ENCODE measurements at places on chromosomes 4 and X.

DNA sequence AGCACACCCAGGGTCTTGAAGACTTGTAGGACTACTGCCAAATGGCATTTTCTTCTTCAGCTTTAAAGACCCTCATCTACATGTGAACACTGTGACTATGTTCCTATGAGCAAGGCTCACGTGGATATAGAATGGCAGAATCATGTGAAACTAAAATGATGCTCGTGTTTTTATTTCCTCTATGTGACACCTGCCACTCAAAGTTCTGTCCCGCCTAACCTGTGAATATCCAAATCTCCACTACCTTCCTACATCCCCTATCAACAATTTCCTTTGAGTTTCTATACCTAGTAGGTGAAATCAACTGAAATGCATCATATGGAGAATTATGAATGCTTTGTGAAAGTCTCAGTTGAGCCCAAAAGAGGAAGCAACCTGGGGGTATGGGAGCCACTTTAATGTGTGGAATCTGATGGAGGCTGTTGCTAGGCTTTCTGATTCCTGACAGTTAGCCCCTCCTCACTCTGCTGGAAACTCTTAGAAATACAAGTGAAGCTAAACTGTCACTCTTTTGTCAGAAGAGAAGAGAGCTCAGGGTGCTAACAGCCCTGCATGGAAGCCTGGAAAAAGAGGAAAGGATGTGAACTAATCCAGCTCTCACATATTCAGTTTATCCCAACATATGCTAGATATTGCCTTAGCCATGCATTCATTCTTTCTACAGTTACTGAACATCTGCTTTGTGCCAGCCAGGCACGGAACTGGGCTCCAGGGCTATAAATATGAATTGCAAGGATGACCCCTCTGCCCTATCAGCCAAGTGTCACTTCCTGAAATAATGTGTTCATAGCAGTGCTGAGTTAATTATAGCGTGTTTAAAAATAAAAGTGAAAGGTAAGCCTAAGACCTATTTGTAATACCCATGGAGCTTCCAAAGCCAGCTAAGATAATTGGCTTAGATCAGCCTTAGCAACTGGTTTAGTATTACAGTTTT, 11.0 kb downstream of the LHFPL1 start:
- no peak for DNase-seq

DNA sequence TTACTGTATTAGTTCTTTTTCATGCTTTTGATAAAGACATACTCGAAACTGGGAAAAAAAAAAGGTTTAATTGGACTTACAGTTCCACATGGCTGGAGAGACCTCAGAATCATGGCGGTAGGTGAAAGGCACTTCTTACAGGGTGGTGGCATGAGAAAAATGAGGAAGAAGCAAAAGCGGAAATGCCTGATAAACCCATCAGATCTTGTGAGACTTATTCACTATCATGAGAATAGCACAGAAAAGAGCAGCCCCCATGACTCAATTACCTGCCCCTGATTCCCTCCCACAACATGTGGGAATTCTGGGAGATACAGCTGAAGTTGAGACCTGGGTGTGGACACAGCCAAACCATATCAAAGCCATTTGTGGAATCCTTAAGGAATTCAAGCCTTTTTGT, 1238.9 kb downstream of the ADGRL3 start:
- no peak for DNase-seq

- no peak for DNase-seq
Measured at GRCh38 chrX:133497356-133497755, 82.1 kb upstream of the GPC4 start.

- no peak for DNase-seq
Measured at GRCh38 chrX:46611658-46612362, 38.2 kb downstream of the CHST7 start.

DNA sequence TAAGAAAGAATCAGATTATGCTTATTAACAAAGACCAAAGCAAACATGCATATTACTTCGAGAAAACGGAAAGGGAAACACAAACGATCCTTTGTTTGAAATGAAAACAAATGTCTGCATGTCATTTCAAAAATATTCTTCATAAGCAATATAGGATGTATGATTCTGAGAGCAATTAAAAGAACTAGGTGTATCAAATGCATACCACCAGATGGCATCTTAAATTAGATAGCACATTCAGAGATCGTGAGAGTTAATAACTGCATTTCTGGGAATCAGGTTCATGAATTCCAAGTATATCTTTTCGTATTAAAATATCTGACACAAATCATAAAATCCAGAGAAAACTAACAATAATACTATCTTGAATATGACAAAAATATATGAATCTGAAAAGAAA, 159.5 kb downstream of the PPP3CA start:
- no peak for DNase-seq

DNA sequence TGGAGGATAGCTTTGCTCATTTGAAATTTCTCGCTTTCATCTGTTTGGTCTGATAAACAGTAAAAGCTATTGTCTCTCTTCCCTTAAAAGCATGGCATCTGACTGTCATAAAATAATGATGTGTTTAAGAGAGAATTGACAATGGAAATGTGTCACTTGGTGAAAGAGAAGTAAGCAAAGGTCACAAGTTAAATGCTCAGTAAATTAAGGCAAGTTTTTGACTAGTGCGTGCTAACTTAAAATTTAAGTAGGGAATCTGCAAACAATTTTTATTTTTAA, 161.6 kb upstream of the ANKRD50 start:
- no peak for DNase-seq

GRCh38 chr4:150259861-150260567, 181.8 kb downstream of the DCLK2 start:
- DNase-seq = no peak

GRCh38 chr4:106496061-106496460, 127.5 kb upstream of the GIMD1 start:
- no peak for DNase-seq

DNA sequence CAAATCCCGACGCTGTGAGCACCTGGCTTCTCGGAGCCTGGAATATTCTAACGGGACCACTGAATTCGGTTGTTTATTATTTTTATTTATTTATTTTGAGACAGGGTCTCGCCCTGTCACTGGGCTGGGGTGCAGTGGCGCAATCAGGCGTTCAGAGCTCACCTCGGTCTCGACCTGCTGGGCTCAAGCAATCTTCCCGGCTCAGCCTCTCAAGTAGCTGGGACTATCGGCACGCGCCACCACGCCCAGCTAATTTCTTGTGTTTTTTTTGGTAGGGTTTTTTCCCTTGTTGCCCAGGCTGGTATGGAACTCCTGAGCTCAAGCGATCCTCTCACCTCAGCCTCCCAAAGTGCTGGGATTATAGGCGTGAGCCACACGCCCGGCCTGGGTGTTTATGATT, 21.5 kb upstream of the S100P start:
- DNase-seq = no peak

GRCh38 chrX:120377715-120378114, 15.8 kb downstream of the ATP1B4 start:
- no peak for DNase-seq

DNA sequence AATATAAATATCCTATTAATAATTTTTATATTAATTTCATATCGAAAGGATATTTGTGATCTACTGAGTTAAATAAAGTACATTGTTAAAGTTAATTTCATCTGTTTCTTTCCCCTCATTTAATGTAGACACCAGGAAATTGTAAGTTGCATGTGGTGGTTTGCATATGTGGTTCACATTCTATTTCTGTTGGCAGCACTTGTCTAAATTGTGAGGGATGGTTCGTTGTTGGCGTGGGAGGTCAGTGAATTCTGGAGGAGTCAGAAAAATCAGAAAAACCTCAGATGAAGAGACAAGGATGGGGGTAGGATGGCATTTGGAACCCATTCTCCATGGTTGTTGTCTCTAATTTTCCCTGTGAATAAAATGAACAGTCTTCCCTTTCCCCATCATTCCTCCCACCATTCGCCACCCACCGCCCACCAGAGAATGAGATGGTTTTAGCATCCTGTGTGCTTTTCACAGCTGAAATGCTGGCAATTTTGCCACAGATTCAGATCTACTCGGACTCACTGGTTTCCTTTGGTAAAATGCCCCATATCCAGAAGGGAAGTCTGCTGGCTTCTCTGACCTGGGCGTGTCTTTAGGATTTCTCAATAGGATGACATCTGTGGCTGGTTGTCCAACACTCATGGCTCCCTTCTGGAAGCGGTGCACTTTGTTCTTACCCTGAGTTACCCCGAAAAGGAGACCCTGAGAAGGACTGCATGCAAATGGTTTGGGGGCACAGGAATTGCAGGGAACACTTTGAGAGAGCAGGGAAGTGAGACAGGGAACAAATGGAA, 52.3 kb downstream of the LGI2 start:
- no peak for DNase-seq

- no peak for DNase-seq
Measured at GRCh38 chrX:131571348-131571747, 27.5 kb downstream of the OR13H1 start.

DNA sequence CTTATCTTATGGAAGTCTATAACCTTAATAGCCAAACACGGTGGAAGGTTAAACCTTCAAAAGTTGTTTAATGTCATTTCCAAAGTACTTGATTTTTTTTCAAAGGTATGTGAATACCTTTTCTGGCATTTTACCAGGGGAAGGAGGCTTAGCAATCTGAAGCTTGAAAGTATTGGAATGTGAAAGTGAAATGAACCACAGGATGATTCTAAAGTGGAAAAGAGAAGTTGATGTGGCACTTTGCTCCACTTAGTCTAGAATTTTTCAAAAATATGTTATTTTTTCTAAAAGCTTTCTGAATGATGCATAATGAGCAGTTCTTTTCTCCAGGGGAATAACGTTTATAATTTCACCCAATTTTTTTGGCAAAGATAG, 19.2 kb downstream of the PI4K2B start:
- DNase-seq = no peak

GRCh38 chr4:184534511-184535391, 60.4 kb upstream of the IRF2 start:
- DNase-seq = no peak

All from stimulated activated CD8-positive, alpha-beta memory T cell treated with anti-CD3 and anti-CD28 coated beads, Interleukin-2, amount 100 ng/mL, for 48 hours (primary cell).